ENCODE measurements at places on chromosomes 7 and 10.

GRCh38 chr10:12251581-12251980, 55.6 kb downstream of the CDC123 start:
- DNase-seq, result no peak

DNA sequence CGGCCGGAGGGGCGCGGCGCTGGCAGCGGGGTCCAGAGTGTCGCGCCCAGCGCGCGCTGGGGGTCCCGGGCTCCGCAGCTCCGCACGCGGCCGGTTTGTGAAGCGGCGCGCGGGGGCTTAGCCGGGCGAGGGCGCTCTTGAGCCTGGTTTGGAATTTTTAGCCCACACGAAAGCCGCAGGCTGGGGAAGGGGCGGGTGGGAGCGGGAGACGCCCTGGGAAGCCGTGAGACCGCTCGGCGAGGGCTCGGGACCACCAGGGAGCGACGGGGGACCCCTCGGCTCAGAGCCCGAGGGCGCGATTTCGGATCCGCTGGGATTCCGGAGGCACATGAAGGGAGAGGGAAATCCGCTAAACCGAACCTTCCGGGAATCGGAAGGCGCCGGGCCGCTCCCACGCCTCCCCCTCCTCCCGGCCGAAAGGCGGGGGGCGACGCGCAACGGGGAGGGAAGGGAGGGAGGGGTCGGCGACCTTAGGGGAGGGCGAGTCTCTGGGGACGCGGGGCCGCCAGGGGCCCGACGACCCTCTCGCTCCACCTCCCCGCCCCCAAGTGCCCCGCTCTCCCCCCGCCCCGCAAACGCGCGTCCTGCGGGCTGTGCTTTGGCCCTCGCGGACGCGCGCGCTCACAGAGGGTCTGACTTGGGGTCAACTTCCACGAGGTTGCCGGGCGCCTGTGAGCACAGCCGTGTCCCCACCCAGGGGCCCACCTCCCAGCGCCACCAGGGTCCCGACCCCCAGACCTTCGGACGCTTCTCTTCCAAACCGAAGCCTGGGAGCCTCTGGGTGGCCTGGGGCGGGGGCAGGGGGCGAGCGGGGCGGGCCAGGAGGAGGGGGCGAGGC, 5.1 kb upstream of the ELFN1 start:
- DNase-seq, result no peak

GRCh38 chr7:84176716-84177115, 17.9 kb downstream of the SEMA3A start:
- DNase-seq, result peak; percentile 41

DNA sequence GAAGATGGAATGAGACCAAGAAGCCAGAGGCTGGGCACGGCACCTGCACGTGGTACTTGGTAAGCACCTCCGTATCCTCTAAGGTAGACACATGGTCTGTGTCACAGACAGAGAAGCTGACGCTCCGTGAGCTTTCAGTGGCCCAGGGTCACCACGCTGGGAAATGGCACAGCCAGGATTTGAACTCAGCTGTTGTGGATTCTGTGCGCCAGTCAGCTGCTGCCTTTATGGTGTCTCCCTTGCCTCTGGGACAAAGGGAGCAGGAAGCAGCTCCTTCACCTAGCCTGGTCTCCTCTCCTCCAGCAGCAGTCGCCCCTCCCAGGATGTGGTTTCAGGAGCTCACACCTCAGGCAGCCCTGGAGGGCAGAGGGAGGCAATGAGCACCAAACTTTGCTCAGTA, 110.8 kb downstream of the ARHGAP22 start:
- DNase-seq, result no peak

GRCh38 chr10:126663328-126663727, 7.2 kb downstream of the C10orf90 start:
- DNase-seq, result peak; percentile 51

- no peak for DNase-seq
Observed at GRCh38 chr7:72751978-72752377, 76.0 kb downstream of the TYW1B start.

GRCh38 chr7:131300572-131301466, 26.9 kb upstream of the MKLN1 start:
- DNase-seq, result no peak

- no peak for DNase-seq
Observed at GRCh38 chr7:40742270-40742669, 607.5 kb downstream of the SUGCT start.

GRCh38 chr7:50685135-50686065, 97.3 kb downstream of the GRB10 start:
- no peak for DNase-seq

- DNase-seq, result no peak
Observed at GRCh38 chr10:18456984-18457383, 194.4 kb downstream of the NSUN6 start.

DNA sequence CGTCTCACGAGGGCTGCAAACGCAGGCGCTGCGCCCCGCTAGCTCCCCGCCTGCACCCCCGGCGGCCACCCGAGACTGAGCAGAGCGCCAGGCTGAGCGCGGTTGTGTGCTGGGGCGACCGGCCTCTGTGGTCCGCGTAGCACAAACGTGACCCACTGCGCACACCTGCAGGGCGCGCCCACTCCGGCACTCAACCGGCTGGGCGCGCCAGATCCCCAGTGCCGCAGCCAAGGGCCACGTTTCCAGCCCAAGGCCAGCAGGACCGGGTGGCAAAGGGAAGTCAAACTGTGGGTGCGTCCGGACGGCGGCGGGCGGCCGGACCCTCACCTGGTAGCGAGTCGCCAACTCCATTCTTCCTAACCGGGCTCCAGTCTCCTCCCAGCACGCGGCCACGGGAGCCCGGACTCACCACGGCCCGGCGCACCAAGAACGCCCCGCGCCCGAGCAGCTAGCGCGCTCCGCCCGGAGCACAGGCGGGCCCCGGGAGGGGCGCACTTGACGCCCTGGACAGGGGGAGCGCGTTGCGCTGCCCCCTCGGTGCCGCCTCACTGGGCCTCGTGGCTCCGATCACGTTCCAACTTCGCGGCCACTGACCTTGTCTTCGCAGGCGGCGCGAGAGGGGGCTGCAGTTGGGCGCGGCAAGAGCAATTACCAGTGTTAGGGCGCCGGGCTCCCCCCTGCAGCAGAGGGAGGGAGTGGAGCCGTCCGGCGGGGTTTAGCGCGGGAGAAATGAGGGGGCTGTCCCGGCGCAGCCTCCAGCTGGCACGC, at the start of gene CDCA7L:
Gene CDCA7L, minus strand, starts transcription at position 446 of the 768 bp plus-strand sequence. Its CDS starts 95 bp downstream, at position 351.
- peak; percentile 19 for DNase-seq

DNA sequence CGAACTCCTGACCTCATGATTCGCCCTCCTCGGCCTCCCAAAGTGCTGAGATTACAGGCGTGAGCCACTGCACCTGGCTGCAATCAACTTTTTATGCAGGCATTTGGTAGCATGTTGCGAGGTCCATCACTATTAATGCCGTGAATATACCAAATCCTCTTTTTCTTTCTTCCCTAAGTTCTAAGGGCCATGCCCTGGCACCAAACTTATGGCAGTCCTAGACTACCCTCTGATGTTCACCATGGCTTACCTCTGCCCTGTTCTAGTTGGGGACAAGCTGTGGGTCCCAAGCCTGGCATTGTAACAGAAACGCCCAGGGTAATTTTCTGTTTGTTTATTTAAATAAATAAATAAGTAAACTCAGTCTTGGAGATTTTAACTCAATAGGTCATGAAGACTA, 13.3 kb downstream of the PRSS2 start:
- DNase-seq, result no peak

- DNase-seq, result no peak
Observed at GRCh38 chr7:3725155-3726059, 424.4 kb downstream of the SDK1 start.

GRCh38 chr7:46723003-46723402, 801.9 kb upstream of the IGFBP3 start:
- no peak for DNase-seq

DNA sequence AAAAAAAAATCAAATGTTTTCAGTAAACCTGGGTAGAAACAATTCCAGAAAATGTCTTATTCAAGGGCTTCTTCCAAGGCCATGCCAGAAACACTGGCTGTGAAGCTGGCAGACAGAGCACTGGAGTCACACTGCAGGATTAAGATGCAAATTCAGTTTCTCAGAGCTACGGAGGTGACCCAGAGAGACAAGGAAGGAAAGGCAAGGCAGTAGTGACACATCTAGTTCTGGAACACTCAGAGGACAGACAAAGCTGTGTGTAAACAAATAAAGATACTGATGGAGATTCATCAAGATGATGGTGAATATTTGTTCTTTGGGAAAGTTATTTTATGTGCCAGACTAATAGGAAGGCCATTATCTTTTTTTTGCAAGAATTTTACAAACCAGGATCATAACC, 608.3 kb upstream of the C7orf33 start:
- DNase-seq, result no peak

DNA sequence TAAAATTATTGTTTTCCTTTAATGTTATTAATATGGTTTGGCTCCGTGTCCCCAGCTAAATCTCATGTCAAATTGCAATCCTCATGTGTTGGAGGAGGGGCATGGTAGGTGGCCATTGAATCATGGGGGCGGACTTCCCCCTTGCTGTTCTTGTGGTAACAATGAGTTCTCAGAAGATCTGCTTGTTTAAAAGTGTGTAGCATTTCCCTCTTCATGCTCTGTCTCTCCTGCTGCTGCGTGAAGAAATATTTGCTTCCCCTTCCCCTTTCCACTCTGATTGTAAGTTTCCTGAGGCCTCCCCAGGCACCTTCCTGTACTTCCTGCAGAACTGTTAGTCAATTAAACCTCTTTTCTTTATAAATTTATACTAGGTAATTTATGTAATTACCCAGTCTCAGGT, 27.5 kb downstream of the VIM start:
- no peak for DNase-seq

GRCh38 chr7:47581804-47582763, at the start of gene TNS3:
Gene TNS3 (minus strand): TSS chr7:47582111. CDS start chr7:47439636, 142,475 bp downstream.
- DNase-seq, result no peak

- DNase-seq, result no peak
Observed at GRCh38 chr10:115826396-115826795, 446.6 kb downstream of the GFRA1 start.

GRCh38 chr10:4661511-4662255, 164.3 kb upstream of the AKR1E2 start:
- DNase-seq, result no peak

GRCh38 chr10:76552091-76552873, 1085.3 kb downstream of the KCNMA1 start:
- no peak for DNase-seq

DNA sequence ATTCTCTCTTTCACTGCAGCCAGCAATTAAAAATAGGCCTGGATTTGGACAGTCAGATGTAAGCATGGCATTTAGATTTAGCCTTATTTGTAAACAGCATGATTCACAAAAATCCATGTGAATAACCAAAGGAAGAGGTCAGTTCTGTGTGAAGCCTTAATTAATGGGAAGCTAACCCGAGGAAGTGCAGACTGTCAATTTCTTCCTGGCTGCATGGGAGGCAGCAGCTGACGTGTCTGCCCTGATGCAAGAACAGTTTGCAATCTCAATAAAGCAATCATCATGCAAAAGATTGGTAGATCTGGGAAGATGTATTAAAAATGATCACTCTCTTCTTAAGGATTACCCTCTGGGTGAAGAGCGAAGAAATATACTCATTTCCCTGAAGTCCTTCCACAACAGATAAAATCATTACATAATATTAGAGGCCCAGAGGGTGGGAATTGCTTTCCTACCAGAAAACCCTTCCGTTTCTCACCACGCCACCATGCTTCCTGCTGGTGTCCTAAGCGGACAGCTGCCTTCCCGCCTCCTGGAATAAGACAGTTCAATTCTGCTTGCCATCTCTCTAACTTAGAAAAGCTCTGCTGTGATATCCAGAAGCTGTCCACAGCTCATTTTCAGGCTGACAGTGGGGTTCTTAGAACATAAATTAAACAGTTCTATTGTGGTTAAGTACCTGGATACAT, 526.7 kb upstream of the NRP1 start:
- DNase-seq, result no peak

- DNase-seq, result no peak
Observed at GRCh38 chr7:15459018-15459615, 102.7 kb downstream of the AGMO start.

DNA sequence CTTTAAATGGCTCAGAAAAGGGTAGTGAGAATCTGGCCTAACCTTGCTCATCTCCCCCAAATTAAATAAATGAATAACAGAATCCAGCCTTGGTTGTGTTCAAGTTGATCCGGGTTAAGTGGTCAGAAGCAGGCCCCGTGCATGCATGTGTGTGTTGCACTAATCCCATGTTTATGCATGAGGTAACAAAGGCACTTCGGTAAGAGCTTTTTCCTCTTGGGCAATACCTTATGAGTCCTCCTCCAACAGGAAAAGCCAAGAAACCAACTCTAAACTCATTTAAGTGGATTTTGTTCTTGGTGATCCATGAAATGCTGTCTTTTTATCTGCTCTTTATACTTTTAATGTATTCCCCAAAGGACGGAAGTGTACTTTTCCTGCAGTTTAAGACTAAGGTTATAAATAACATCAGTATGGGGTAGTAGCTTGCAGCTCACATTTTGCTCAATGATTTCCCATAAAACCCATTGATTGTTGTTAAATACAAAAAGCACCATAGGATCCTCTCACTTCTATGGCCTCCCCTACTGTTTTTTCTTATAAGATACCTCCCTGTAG, 104.9 kb upstream of the YAE1 start:
- DNase-seq, result no peak

GRCh38 chr7:121016966-121017365, 28.5 kb downstream of the CPED1 start:
- no peak for DNase-seq

- DNase-seq, result no peak
Observed at GRCh38 chr7:28026237-28026636, 154.4 kb downstream of the JAZF1 start.

GRCh38 chr10:33327751-33328150, 6.7 kb downstream of the NRP1 start:
- no peak for DNase-seq

DNA sequence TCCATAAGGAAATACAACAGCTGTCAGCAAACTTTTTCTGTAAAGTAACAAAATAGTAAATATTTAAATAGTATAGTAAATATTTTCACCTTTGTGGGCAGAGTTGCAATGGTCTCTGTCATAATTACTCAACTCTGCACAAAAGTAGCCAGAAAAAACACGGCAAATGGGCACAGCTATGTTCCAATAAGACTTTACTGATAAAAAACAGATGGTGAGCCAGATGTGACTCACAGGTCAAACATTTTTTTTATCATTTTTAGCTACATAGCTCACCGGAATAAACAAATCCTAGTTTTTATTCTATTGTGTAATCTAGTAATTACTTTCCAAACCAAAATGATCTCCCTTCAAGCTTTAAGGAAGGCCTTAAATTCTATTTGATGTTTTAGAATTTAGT, 55.3 kb downstream of the NCAPG2 start:
- peak; percentile 83 for DNase-seq

Data from AG09319 (cell line).